ENCODE measurements at places on chromosomes 16 and 17.

GRCh38 chr16:11801481-11802021, 4.5 kb upstream of the ZC3H7A start:
- DNase-seq, result no peak

DNA sequence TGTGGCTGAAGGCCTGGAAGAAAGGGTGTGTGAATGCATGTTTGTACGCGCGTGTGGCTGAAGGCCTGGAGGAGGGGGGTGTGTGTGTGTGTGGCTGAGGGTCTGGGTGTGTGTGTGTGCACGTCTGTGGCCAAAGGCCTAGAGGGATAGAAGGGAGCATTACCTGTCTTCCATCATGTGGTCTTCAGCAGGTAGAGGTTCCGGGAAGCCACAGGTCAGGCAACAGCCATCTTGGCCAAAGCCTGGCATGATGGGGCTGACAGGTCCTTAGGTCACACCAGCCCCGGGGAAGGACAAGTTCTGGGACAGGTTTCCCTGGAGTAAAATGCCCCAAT, 5.2 kb downstream of the LITAFD start:
- no peak for DNase-seq

GRCh38 chr17:67119102-67119501, 74.7 kb downstream of the CACNG1 start:
- DNase-seq, result no peak

DNA sequence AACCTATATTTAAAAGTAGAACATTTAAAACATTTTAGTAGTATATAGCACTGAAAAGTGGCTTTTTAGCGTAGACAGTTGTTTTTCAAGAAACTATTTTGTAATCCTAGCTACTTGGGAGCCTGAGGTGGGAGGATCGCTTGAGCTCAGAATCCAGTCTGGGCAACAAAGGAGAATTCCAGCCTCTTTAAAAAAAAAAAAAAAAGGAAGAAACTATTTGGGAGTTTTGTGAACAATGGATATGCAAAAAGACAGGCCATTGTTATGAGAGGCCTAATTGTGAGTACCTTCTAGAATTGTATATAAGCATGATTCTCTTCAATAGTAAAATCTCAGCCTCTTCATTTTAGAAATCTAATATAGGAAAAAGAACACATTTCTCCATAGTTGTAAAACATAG, 17.6 kb downstream of the OMG start:
- DNase-seq, result no peak

GRCh38 chr16:70481929-70482536, 27.6 kb downstream of the FCSK start:
- no peak for DNase-seq

- DNase-seq, result no peak
These were observed 87.3 kb downstream of the C16orf78 start for GRCh38 chr16:49460786-49461470.

- no peak for DNase-seq
These were observed 18.5 kb downstream of the TOP2A start for GRCh38 chr17:40399185-40399584.

DNA sequence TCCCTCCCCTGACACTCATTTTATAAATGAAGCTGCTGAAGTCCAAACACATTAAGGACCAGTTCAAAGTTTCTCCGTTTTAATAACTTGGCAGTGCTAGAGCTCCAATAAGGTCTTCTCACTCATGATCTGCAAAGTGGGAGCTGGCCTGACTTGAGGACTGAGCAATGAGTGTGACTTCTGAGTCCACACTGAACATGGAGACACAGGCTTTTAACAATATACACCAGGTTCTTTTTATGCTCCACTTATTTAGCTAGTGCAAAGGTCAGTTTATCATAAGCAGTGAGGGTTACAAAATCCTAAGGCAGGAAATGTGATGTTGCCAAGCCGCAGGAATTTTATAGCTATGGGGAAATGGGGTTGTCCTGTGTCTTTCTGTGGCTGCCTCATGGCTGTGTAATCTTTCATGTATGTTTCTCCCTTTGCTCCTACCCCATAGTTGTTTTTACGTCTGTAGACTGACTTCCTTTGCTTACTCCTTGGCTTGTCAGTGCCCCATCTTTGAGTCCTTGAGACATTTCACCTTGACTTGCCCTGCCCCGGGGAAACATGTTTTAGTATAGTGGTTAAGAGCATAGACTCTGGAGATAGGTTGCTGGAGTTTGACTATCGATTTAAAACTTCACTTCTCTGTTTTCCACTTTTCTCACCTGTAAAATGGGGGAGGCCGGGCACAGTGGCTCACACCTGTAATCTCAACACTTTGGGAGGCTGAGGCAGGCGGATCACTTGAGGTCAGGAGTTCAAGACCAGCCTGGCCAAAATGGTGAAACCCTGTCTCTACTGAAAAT, 12.2 kb upstream of the MMD start:
- DNase-seq, result no peak

DNA sequence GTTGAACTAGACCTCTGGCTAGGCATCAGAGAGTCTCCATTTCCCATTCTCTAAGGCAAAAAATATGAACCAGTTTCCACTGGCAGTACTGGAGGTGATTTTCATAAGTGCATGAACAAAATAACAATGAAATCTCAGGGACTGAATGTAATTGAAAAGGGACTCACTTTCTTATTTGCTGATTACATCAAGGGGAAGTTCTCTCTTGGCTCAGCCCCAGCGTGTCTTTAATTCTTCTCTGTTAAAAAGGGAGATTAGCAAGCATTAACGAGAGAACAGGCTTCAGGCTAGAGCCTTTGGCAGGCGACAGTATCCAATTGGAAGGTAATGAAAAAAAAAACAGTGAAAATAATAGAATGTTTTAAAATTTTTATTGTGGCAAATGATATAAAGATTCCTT, 34.0 kb upstream of the ADAMTS18 start:
- DNase-seq, result no peak

DNA sequence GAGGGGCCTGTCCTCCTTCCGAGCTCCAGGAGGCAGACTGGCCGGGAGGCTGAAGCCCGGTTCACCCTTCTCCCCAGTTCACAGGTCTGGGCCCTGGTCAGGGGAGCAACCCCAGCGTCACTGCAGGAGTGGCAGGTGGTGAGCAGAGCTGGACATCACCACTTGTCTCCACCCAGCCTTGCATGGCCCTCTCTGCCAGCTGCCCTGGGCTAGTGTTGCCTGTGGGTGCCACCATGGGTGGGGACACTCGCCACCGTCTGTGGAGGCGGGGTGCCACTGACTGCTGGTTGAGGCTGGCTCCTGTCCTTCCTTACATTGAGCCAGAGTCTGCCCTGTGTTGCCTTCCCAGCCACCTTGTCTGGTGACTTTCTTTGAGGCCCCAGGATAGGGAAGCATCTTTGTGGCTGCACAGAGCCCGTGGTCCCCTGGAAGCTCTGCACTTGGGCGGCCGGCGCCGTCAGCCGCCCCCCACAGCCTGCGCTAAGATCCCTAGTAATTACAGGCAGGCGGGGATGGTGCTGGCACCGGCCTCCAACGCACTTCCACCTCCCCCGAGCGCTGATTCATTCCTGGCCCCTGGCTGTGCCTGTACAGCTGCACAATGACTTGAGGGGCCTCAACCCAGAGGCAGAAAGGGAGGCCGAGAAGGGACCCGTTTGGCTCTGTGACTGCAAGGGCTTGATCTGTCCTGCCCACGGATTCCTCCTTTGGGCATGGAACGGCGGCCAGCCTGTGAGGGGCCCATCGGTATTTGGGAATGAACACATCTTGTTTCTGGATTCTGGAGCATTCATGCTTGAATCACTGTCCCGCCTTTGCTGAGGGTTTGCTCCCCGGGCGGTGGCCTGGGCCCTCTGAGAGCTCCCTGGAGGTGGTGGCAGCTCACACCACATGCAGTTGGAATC, 5.2 kb downstream of the BAIAP2 start:
- DNase-seq, result no peak

- no peak for DNase-seq
These were observed 5.1 kb downstream of the RAB37 start for GRCh38 chr17:74742153-74742515.

GRCh38 chr17:80519091-80519781, 25.4 kb upstream of the RPTOR start:
- no peak for DNase-seq

- no peak for DNase-seq
These were observed 6.4 kb downstream of the CUEDC1 start for GRCh38 chr17:57948555-57949420.

GRCh38 chr16:24382762-24383407, 126.8 kb downstream of the CACNG3 start:
- no peak for DNase-seq

DNA sequence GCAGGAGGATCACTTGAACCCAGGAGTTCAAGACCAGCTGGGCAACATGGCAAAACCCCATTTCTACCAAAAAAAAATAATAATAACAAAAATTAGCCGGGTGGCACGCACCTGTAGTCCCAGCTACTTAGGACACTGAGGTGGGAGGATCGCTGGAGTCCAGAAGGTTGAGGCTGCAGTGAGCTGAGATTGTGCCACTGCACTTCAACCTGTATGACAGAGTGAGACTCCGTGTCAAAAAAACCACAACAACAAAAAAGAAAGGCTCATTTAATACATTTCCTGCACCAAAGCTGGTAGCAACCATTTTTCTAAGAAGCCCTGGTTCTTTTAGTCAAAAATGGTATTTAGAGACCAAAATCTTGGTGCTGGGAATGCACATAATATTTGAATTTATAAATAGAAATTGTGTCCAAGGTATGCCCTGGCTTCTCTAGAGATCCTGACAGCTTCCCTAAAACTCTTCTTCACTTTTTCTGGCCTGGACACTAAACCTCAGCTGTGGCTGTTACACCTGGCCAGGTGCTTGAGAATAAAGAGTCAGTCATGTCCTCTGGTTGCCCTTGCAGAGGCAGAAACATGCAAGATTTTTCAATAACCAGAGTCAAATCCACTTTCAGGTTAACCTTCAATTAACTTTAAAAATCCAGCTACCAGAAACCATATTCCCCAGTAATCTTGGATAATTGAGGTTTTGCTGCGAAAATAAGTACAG, 35.9 kb downstream of the SCNN1B start:
- no peak for DNase-seq

GRCh38 chr16:21038197-21038596, 112.4 kb downstream of the DNAH3 start:
- no peak for DNase-seq

DNA sequence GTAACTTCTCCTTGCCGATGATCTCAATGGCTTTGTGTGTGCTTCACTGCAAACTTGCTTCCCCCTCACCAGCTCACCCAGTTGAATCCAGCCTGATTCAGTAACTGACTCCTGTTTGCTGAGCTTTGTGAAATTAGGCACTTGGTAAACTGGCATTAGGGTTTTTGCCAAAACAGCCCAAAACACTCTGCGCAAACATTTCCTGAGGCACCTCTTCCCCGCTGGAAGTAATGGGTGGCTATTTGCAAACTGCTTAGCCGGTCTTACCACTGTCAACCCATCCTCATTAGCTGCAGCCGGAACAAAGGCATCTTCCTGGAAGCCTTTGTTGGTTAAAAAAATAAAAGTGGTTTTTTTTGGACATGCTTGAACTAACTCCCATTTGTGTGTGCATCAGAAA, 353.2 kb downstream of the MAF start:
- DNase-seq, result no peak

GRCh38 chr17:48139944-48140343, 32.4 kb downstream of the SNX11 start:
- no peak for DNase-seq

GRCh38 chr17:67216578-67217320, 28.2 kb downstream of the HELZ start:
- no peak for DNase-seq

DNA sequence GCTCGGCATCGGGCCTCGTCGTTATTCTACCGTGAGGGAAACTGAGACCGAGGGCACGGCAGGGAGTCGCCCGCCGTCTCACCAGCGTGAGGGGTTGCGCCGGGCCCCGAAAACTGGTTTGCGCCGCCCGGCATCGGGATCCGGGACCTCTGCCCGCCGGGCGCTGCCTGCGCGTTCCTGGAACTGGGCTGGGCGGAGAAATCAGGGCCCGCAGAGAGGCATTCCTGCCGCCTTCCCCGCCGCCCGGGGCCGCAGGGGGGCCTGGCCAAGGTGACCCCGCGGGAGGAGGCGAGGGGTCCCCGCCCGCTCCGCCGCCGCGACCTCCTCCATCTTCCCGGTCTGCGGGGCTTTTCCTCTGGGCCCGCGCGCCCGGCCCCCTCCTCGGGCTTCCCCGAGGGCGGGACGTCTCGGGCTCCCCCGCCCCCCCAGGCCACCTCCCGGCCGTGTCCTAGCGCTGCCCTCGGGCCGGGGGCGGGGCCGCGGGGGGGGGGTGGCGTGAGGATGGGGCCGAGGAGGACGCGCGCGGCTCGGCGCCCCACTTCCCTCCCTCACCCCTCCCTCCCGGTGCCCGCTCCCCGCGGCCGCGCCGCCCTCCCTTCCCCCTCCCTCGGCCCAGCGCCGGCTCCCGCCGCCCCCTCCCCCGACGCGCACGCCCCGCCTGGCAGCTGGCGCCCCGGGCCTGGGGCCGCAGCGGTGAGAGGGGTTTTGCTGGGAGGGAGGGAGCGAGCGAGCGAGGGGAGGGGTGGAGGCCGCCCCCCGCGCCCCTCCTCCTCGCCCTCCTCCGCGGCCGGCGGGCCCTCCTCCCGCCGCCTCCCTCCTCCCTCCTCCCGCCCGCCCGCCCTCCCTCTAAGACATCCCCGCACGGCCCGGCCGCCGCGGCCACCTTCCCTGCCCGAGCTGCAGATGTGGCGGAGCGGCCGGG, at the start of gene GLIS2:
Gene GLIS2, plus strand, starts transcription at position 882 of the 922 bp plus-strand sequence. CDS start 16,214 bp downstream, outside the sequence.
- no peak for DNase-seq

GRCh38 chr16:30740364-30741251, 7.6 kb upstream of the PHKG2 start:
- DNase-seq, result no peak

GRCh38 chr17:38562903-38563302, 42.8 kb downstream of the SRCIN1 start:
- no peak for DNase-seq

DNA sequence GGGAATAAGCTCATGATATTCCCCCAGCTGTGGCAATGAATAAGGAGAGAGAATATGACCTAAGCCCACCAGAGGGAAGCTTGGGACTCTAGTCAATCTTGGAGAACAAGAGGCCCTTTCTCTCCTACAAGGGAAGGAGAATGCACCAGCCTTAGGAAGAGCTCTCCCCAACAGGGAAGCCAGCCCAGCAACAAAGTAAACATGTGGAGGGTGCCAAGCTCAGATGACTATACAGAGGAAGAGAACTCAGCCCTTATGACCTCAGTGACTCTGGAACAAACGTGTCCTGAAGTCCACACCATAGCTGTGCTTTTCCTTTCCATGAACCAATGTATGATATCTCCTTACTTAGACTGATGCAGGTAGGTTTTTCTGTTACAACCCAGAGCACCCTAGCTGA, 219.7 kb downstream of the GSG1L start:
- DNase-seq, result no peak

GRCh38 chr16:50552476-50553101, 4.4 kb downstream of the NKD1 start:
- no peak for DNase-seq

GRCh38 chr16:49651996-49652395, 203.9 kb downstream of the ZNF423 start:
- DNase-seq, result no peak

- no peak for DNase-seq
These were observed 21.9 kb downstream of the UNC13D start for GRCh38 chr17:75822119-75822799.

DNA sequence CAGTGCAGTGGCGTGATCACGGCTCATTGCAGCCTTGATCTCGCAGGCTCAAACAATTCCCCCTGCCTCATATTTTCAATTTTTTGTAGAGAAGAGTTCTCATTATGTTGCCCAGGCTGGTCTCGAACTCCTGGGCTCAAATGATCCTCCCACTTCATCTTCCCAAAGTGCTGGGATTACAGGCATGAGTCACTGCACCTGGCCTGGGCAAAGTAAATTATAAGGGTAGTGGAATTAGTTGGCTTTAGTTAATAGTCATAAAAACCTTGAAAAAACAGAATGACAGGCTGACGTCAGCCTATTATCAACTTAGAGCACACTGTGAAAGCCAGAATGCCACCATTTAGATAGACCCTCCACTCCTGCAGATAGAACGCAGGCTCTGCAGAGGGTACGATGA, 43.5 kb upstream of the B4GALNT2 start:
- no peak for DNase-seq

All from activated CD4-positive, CD25-positive, alpha-beta regulatory T cell (primary cell).